AG10803 (cell line): ENCODE measurements at places on chromosomes 7 and 10.

- peak; percentile 63 for DNase-seq
Observed at GRCh38 chr7:27172315-27172774, 1.8 kb downstream of the HOXA10 start.

DNA sequence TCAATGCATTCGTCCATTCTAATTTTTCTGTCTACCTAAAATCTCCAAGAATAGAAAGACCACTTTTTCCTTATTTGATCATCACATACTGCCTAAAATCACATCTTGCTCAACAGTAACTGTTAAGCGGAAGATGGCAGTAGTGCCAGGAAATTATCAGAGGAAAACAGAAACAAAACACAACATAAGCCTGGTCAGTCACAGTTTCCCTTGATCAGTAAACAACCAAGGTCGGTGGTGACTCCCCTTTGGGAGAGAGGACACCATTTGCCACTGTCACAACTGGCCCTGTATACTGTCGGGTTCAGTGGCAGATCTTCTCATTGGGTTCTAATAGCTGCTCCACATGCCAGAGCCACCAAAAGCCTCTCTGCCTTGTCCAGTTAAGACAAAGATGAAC lies 106.6 kb downstream of the PLXNA4 start:
- no peak for DNase-seq

DNA sequence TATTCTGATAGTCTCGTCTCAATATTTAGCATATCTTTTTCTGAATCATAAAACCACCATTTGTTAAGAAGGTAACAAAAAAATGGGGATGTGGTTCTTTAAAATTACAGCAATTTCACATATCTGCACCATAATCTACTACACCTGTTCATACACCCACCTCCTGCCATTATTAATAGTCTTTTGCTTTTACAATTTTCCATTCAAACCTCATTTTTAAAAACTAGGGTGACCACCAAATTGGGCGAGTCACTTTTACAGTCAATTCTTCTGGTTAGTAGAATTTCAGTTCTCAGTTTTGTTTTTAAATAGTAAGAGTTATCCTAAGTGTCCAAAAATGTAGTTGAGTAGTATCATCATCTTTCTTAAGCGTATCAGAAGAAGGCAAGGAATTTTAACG lies 48.4 kb upstream of the GSAP start:
- DNase-seq: no peak

GRCh38 chr10:110912374-110912773 lies 6.6 kb downstream of the BBIP1 start:
- DNase-seq: peak; percentile 76

- DNase-seq: no peak
Observed at GRCh38 chr10:31051703-31052102, 20.0 kb upstream of the ZNF438 start.

DNA sequence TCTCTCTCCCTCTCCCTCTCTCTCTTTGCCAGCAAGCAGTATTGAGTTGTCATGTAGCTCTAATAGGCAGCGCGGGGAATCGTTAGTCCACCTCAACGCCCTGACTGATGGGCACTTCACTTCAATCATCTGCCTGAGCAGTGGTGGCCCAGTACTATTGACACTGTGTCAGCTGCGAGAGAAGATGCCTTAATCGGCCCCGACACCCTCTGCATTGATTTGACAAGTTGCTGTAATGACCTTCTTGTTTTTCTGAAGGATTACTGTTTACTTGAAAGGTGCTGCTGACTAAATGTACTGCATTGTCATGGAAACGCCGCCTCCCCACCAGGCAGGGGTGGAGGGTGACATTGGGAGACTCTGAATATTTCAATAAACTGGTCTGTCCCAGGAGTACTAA lies 913.8 kb downstream of the KCNMA1 start:
- DNase-seq: no peak

DNA sequence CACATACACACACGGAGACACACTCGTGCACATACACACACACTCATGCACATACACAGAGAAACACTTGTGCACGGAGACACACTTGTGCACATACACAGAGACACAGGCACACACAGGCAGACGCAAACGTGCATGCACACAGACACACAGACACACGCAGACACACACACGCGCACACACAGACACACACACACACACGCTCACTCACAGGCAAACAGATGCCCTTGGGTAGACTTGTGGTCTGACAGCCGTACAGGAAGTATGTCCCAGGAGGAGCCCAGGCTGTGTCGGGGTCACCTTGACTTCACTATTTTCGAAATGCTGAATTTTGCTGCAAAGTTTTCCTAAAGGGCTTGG lies 538.0 kb downstream of the DNAJB6 start:
- DNase-seq: no peak

GRCh38 chr7:137606061-137606674 lies 240.6 kb downstream of the DGKI start:
- peak; percentile 74 for DNase-seq

DNA sequence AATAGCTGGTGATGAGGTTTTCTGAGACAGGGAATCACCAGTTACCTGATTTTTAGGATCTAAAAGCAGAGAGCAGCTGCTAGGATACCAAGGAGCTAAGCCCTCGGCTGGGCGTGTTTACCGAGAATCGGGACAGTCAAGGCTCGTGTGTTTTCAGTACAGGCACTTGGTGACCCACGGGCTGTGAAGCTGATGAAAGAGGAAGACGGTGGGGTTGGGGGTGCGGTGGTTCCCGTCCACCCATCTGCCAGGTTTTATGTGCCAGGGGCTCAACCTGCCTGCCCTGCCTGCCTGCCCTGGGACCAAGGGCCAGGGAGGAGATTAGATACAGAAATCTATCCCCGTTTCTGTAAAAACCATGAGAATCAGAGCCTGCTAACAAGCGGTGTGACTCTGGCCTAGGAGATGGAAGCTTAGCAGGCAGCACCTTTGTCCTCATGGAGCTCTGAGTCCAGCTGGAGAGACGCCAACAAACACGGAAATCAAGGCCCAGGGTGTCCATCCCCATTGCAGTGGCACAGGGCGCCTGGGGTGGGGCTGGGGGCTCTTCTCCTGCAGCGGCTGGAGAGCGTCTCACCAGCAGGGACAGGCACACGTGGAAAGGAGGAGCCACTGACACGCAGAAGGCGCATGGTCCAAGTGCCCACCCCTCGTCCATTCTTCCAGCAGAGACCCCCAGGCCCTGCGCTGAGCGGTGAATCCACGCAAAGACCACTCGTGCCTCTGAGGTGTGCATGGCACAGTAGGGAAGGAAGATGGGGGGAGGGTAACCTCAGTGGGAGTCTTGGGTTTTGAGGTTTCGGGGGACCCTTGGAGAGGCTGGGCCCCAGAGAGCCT lies 265.0 kb upstream of the TCERG1L start:
- DNase-seq: no peak

DNA sequence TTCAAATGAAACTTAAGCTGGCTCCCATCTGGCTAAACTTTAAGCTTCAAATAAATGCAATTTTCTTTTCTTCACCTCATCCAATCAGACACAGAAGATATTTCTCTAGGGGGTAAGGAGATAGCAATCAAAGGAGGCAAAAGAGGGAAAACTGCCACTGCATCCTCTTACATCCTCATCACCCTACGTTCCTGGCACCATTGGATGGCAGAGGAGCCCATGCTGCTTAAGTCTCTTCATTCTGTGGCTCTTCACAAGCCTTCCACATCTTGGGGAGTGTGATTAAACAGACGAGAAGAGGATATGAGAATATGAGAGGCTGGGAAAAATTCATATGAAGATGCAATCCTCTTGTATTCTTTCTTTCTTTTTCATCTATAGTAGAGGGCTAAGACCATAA lies 345.7 kb upstream of the AOAH start:
- no peak for DNase-seq

- no peak for DNase-seq
Observed at GRCh38 chr7:45589915-45590678, 15.9 kb downstream of the ADCY1 start.

GRCh38 chr7:130293521-130293920 lies 560 bp downstream of the CPA4 start:
- no peak for DNase-seq

DNA sequence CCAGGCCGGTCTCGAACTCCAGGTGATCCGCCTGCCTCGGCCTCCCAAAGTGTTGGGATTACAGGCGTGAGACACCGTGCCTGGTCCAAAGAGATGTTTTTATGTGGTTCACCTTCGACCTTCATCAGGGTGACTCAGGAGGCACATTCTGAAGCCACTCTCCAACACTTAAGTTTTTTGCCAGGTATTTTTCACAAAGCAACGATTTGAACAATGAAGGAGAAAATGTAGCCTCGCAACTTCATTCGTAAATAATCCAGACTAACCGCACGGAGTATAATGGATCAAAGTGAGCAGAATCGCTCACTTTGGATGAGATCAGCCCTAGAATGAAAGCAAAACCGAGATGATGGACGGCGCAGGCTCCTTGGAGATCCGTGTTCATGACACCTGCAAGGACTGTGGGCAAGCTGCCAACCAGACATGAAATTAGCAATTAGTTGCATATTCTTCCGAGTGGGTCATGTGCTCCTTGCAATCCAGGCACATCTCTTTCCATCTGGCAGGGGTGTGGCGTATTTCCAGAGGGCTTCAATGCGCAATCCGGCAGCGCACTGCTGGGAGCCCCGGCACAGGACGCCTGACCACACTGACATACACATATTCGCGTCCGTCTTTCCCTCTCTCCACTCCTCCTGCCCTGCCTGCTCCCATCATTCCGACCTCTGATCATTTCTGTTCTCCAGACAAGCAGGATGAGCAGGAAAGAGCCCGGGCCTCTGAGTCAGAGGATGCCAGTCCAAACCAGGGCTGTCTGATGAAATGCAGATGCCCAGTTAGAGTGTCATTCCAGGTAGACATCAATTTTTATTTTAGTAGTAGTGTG lies 148.4 kb downstream of the KLF6 start:
- peak; percentile 48 for DNase-seq

DNA sequence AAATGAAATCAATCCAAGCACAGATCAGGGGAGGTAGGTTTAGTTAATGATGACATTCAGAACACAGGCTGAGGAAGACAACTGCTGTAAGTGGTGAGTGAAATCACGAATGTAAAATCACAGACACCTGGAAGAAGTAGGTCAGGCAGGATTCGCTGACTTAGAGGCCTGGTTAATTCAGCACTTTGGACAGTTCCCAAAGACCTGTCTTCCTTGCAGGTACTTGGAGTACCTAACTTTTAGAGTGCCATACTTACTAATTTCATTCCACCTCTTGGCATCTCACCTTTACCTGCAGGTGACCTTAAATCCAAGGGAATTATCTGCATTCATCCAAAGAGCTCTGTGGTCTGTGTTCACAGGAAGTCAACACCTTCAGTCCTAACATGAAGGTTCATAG lies 822.3 kb downstream of the PHTF2 start:
- no peak for DNase-seq

DNA sequence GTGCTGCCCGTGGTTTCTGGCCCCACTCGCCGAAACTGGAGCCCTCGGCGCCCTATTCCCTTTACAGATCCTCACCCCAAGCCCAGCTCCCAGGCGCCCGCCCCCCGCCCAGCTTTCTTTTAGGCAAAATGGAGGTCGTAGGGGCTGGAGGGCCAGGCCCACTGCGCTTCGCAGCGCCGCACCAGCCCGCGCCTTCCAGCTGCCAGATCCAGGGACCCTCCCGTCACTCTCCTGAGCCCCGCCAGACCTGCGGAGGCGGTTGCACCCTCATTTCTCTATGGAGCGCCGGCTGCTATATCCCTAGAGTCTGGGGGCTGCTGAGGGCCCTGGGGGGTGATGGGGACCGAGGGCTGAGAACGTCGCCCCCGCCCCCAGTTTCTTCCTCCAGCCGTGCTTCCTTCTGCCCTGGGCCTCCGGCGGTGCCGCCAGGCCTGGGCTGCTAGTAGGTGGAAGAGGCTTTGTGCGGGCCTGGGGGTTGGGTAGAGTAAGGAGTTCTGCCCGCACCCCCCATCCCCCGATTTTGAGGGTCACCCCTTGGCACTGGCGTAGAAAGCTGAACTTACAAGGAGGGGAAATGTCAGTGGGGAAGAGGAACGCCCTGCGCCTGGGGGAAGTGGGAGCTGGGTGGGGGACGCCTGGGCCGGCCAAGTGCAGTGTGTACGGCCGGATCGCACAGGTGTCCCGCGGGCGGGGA lies 1.0 kb downstream of the GNB2 start:
- no peak for DNase-seq

DNA sequence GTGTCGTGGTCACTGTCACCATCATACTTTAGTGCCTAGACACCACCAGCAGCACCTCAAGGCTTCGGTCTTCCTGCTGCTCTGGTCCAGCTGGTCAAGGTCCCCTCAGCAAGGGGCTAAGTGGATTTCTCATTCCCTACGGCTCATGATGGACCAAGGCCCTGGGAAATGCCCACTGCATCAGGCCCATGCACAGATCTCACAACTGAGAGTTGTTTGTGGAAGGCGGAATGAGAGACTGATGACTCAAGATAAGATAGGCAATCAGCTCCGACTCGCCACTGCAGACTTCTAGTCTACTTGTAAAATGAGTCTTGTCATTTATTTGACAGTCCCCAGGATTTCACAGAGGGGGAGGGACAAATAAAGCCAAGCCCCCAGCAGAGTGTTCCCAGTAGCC lies 108.4 kb upstream of the TBX20 start:
- DNase-seq: no peak

DNA sequence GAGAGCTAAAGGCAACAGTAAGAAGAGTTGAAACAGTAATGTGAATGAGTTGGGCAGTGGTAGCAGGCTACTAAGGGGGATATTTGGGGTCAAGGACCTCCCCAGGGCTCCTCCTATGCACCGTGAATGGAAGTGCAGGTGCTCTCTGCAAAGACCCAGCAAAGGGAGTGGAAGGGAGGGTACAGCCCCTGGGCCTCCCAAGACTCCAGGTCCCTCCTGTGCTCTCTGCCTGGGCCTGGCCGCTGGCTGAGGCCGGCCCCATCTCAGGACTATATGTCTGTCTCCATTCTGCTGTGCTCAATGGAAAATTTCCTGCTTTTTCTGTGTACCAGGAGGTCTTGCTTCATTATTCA lies 372.1 kb upstream of the MKI67 start:
- DNase-seq: no peak

- no peak for DNase-seq
Observed at GRCh38 chr7:68222311-68222710, 1225.7 kb downstream of the TYW1 start.

- DNase-seq: no peak
Observed at GRCh38 chr10:21196822-21197395, 299.8 kb upstream of the NEBL start.

GRCh38 chr10:101310529-101311184 lies 43.3 kb upstream of the BTRC start:
- no peak for DNase-seq

GRCh38 chr10:114626841-114627240 lies 31.2 kb downstream of the ABLIM1 start:
- no peak for DNase-seq

- no peak for DNase-seq
Observed at GRCh38 chr7:29346231-29346978, 151.8 kb downstream of the CHN2 start.

- no peak for DNase-seq
Observed at GRCh38 chr10:131650771-131651673, 249.8 kb upstream of the PPP2R2D start.

- no peak for DNase-seq
Observed at GRCh38 chr10:58409956-58410610, 24.9 kb downstream of the TFAM start.

DNA sequence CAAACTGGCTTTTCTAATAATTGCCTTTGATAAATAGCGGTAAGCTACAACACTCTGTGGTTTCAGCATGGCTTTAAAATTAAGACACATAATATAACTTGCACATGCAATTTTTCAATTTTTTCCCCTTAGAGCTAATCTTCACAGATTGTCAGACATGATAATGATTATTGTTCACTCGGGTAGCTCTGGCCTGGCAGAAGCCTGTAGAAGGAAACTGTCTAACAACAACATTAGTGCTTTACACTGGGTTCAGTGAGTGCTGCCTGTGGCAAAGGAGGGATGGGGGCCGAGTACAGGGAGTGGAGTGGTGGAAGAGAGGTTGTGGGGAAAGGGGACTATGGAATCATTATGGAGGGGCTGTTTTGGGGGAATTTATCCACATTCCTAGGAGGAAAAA lies 67.2 kb upstream of the AUTS2 start:
- no peak for DNase-seq
